Aorta (tissue), 5 donors: ENCODE measurements at places on chromosomes 7 and 10.

- DNase-seq = no peak
- H3K36me3 ChIP-seq = no peaks in the 10 kb centered on the region
- H3K4me3 ChIP-seq = no peak overlapping the region
- peaks cover 8% of the 10 kb centered on the region for H3K4me1 ChIP-seq
- no peak overlapping the region for H3K27ac ChIP-seq
These were observed 28.6 kb downstream of the KAT6B start for GRCh38 chr10:74855027-74855426.

GRCh38 chr10:26455567-26456315 lies 17.6 kb downstream of the APBB1IP start:
- no peak overlapping the region for H3K27ac ChIP-seq
- no peaks in the 10 kb centered on the region for H3K36me3 ChIP-seq
- no peak for DNase-seq
- no peaks in the 10 kb centered on the region for H3K27me3 ChIP-seq

DNA sequence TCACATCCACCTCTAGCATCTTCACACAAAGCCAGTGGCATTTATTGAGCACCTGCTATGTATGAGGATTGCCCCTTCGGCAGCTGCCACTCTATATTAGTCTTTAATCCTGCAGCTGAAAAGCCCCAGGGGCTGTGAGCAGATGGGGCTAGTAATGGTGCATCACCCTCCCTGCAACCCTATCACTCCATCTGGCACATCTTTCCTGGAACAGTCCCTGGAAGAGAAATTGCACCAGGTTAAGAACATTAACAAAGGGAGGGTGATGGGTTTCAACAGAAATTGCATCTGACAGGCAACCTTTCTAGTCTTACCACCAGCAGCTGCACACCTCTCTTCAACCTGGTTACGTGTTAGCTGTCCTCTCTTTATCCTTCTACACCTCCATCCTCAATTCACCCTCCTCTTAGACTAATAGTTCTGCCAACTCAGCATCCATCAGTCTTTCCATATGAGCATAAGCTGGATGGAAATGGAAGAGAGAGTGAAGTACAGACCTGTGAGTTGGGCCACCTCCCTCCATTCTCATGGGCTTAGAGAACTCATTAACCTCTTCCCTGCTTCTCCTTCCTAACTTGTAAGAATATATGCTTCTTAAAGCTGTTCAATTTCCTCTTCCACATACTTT lies 168.6 kb upstream of the NEBL start:
- H3K27ac ChIP-seq = no peak overlapping the region
- H3K4me1 ChIP-seq = no peaks in the 10 kb centered on the region
- no peak overlapping the region for H3K4me3 ChIP-seq
- H3K27me3 ChIP-seq = no peaks in the 10 kb centered on the region
- H3K36me3 ChIP-seq = no peaks in the 10 kb centered on the region

DNA sequence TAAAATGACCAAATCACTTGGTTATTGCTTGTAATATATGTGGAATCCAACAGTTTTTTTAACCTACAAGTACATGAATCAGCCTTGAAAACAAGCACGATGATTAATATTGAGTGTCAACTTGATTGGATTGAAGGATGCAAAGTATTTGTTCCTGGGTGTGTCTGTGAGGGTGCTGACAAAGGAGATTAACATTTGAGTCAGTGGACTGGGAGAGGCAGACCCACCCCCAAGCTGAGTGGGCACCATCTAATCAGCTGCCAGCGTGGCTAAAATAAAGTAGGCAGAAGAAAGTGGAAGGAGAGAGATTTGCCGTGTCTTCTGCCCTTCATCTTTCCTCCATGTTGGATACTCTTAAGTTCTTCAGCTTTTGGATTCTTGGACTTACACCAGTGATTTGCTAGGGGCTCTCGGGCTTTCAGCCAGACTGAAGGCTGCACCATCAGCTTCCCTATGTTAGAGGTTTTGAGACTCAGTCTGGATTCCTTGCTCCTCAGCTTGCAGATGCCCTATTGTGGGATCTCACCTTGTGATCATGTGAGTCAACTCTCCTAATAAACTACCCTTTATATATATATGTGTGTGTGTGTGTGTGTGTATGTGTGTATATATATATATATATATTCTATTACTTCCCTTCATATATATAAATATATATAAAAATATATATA lies 118.4 kb upstream of the WDR11 start:
- H3K36me3 ChIP-seq = no peaks in the 10 kb centered on the region
- H3K27ac ChIP-seq = no peak overlapping the region
- no peaks in the 10 kb centered on the region for H3K27me3 ChIP-seq
- H3K4me3 ChIP-seq = no peak overlapping the region
- H3K4me1 ChIP-seq = no peaks in the 10 kb centered on the region
- DNase-seq = no peak

GRCh38 chr10:58661336-58661735 lies 148.7 kb downstream of the BICC1 start:
- H3K4me3 ChIP-seq = no peak overlapping the region
- no peaks in the 10 kb centered on the region for H3K27me3 ChIP-seq
- DNase-seq = no peak
- no peak overlapping the region for H3K27ac ChIP-seq
- H3K36me3 ChIP-seq = no peaks in the 10 kb centered on the region
- no peaks in the 10 kb centered on the region for H3K4me1 ChIP-seq

DNA sequence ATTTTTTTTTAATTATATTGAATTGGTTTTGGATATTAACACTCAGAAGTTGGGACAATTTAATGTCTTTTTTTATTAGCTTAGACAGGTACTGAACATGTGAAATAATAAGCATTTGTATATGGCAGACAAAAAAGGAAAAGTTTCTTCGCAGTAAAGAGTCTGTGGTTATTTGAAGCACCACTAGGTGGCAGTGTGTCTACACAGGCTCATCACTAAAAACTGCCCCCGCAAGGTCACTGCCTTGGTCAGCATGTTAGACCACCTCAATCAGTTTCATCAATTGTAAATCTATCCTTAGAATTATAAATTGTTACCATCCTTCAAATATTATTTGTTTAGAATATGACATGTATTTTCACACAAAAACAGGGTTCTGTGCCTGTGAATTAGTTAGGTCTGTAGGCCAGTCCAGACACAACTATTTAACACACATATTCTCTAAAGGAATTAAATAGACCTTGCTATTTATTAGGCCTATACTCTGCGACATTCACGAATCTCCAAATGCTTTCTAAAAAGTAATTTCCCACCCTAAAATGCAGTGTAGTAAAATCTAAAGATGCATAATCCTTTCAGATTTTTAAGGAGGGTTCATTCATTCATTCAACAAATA lies 17.0 kb downstream of the PNLIPRP3 start:
- DNase-seq = no peak
- no peak overlapping the region for H3K27ac ChIP-seq
- H3K36me3 ChIP-seq = no peaks in the 10 kb centered on the region
- no peaks in the 10 kb centered on the region for H3K4me1 ChIP-seq
- H3K4me3 ChIP-seq = no peak overlapping the region
- H3K27me3 ChIP-seq = no peaks in the 10 kb centered on the region

GRCh38 chr10:34522546-34522945 lies 292.6 kb downstream of the PARD3 start:
- H3K36me3 ChIP-seq = no peaks in the 10 kb centered on the region
- no peaks in the 10 kb centered on the region for H3K4me1 ChIP-seq
- no peak overlapping the region for H3K4me3 ChIP-seq
- H3K27me3 ChIP-seq = no peaks in the 10 kb centered on the region

- no peak for DNase-seq
- no peak overlapping the region for H3K4me3 ChIP-seq
- no peaks in the 10 kb centered on the region for H3K4me1 ChIP-seq
- H3K36me3 ChIP-seq = no peaks in the 10 kb centered on the region
- H3K27me3 ChIP-seq = no peaks in the 10 kb centered on the region
These were observed 75.9 kb downstream of the RGS10 start for GRCh38 chr10:119466655-119467054.

DNA sequence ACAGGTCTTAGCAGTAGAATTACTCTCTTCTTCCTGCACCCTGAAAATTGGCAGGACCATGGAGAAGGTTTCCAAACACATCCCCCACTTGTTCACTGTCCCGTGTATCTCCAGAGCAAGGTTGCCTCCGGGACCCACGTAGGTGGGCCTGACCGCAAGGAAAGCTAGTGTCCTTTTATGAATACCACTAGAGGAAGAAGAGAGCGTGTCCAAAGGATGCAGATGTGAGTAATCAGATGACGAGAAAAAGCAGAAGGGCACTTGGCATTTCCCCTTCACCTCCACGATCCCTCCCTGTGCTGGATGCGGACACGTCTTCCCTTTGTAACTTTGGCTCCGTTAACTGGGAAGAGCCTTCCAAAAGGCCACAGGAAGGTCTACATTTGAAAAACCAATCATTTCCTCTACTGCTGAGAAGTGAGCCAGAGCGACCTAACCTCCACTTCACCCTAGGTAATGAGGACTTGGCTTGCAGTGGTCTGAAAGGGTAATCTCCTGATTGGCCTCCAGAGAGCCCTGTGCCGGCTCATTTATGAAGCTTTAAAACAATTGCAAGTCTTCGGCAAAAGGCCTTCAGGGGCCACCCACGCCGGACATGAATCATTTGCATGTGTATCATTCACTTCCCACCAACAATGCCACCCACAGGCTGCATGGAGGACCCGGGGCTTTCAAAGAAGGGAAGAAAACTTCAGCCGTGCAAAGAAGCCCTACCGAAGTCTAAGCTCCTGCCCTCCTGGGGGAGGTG lies 55.4 kb downstream of the LYZL1 start:
- H3K27me3 ChIP-seq = no peaks in the 10 kb centered on the region
- no peak overlapping the region for H3K4me3 ChIP-seq
- no peaks in the 10 kb centered on the region for H3K36me3 ChIP-seq

GRCh38 chr7:136495081-136495480 lies 373.4 kb upstream of the CHRM2 start:
- no peak overlapping the region for H3K27ac ChIP-seq
- H3K27me3 ChIP-seq = peaks cover 2% of the 10 kb centered on the region
- H3K4me3 ChIP-seq = no peak overlapping the region
- H3K4me1 ChIP-seq = no peaks in the 10 kb centered on the region

- peak overlapping the region; percentile 19 for H3K27ac ChIP-seq
- no peak for DNase-seq
- H3K36me3 ChIP-seq = no peaks in the 10 kb centered on the region
- H3K4me3 ChIP-seq = no peak overlapping the region
- H3K27me3 ChIP-seq = no peaks in the 10 kb centered on the region
- peaks cover 2% of the 10 kb centered on the region for H3K4me1 ChIP-seq
These were observed 90.0 kb downstream of the GSAP start for GRCh38 chr7:77326131-77326530.

DNA sequence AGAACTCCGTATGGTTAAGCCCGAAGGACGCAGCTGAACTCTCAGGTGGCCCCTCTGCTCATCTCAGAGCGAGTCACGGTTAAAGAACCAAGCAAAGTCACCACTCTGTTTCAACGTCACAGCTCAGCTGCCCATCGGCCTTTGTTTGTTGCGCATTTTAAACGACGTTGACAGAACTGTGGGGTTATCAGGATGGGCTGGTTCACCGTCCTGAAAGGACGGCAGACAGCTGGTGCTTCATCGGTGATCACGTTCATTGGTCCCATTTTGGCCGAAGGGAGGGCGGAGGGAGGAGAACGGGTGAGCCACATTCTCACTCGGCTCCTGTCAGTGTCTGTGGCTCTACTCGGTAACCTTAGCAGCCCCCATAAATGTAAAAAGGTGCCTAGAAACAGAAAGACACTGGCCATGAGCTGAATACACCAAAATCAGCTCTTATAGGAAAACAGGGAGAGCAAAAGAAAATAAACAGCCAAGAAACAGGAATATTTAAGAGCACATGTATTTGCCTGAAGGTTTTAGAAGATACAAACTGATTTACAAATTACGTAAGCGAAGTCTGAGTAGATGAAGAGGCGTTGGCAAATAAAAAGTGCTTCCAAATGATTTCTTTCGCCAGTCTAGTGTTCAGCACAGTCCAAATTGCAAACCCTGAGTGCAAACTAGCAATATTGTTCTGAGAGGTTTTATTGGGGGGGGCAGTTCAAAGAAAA lies 8.4 kb downstream of the PRKAG2 start:
- no peak overlapping the region for H3K27ac ChIP-seq
- peak; percentile 72 for DNase-seq
- no peaks in the 10 kb centered on the region for H3K27me3 ChIP-seq

GRCh38 chr7:124856299-124856888 lies 73.2 kb downstream of the POT1 start:
- no peak overlapping the region for H3K4me3 ChIP-seq
- H3K27me3 ChIP-seq = no peaks in the 10 kb centered on the region
- no peaks in the 10 kb centered on the region for H3K36me3 ChIP-seq

DNA sequence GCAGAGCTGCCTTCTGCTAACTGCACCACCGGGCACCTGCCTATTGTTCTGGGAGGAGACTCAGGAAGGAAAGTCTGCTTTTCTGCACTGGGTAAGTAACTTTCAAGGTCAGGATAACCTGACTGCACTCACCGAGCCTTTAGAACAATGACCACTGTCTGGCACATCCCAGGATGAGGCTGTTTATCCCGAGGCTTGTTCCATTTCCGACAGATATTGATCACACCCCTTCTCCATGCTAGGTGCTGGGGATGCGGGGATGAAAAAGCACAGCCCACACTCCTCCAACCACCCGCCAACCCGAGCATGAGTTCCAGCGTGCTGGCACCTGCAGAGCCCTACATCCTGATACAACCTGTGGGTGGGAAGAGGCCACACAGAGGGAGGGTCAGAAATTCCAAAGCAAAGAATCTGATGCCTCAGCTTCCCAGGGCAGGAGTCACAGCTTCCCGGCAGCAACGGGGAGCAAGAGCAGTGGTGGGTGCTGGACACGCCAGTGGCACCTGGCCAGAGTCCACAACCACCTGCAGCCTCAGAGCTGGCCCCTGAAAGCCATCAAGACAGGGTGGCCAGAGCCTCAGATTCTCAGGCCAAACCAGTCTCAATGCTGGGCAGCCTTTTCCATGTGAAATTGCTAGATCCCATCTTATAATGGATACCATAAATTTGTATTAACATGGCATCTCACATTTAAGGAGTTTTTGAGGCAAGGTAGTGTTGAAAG lies 34.9 kb upstream of the CNPY1 start:
- H3K27ac ChIP-seq = no peak overlapping the region
- no peaks in the 10 kb centered on the region for H3K4me1 ChIP-seq
- H3K4me3 ChIP-seq = no peak overlapping the region
- H3K27me3 ChIP-seq = no peaks in the 10 kb centered on the region
- DNase-seq = no peak
- no peaks in the 10 kb centered on the region for H3K36me3 ChIP-seq

GRCh38 chr7:124813994-124814798 lies 48.6 kb upstream of the GPR37 start:
- no peak for DNase-seq
- no peaks in the 10 kb centered on the region for H3K4me1 ChIP-seq
- no peaks in the 10 kb centered on the region for H3K36me3 ChIP-seq
- H3K4me3 ChIP-seq = no peak overlapping the region
- H3K27ac ChIP-seq = no peak overlapping the region
- H3K27me3 ChIP-seq = no peaks in the 10 kb centered on the region

- H3K4me1 ChIP-seq = no peaks in the 10 kb centered on the region
- no peaks in the 10 kb centered on the region for H3K27me3 ChIP-seq
- no peaks in the 10 kb centered on the region for H3K36me3 ChIP-seq
- H3K27ac ChIP-seq = no peak within 1 kb of the TSS
- no peak within 1 kb of the TSS for H3K4me3 ChIP-seq
These were observed at the start of gene ZNF716 for GRCh38 chr7:57449904-57450303. TSS of gene ZNF716 (plus strand) at chr7:57450177. CDS start at chr7:57450289, 112 bp downstream.
